ENCODE measurements at places on chromosomes 5 and 9.

GRCh38 chr9:136720251-136720897 is 8.0 kb downstream of the DIPK1B start:
- DNase-seq: no peak

DNA sequence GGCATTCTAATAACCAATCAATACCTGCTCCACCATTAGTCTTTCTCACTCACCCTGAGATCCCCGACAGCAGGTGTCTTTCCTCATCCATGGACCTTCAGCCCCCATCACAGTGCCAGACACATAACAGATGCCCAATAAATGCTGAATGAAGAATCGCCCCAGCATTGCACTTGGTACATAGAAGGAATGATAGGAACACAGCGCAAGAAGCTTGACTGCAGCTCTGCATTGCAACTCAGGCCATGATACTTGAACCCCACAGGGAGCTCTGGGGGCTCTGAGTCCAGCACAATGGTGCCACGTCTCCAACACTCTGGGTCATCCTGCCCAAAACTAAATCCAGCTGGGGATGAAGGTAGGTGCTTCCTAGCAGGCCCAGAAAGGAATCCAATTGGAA is 355.0 kb upstream of the SLC30A5 start:
- no peak for DNase-seq

DNA sequence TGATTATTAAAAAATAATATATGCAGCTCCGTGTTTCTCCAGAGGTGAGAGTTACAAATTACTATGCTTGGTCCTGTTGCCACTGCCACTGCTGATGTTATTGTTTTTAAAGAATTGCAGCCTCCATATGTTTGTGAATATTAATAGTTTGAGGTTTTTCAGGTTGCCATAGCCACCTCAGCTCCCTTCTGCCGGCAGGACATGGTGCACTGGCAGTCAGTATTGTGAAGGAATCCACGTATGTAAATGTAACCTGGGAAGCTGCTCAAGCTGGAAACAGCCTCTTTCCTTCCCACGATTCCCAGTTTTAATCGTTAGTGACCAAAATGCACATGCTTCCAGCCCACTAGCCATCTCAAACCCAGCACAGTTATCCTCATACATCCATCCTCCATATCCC is 184.4 kb upstream of the CCNG1 start:
- no peak for DNase-seq

- no peak for DNase-seq
Measured at GRCh38 chr9:20216438-20216837, 405.9 kb downstream of the MLLT3 start.

GRCh38 chr5:150391986-150392385 is 20.7 kb downstream of the CD74 start:
- DNase-seq: no peak

DNA sequence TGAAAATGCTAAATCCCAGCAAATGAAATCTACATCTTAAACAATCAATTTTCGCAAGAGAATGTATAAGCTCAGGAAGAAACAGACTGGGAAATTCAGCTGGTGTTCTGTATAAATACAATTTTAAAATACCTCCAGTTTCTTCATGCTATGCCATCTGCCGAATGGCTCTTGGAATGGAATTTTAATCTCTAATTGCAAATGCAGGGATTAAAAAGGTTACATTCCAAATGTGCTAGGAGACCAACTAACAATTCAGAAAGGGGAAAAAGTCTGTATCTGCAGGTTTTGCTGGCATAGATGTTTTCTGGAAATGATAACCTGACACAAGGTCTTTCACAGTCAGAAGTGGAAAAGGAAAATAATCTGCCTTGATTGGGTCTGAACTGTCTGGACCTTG is 379.7 kb downstream of the MAT2B start:
- no peak for DNase-seq

- no peak for DNase-seq
Measured at GRCh38 chr5:73692166-73692640, 66.2 kb downstream of the ARHGEF28 start.

DNA sequence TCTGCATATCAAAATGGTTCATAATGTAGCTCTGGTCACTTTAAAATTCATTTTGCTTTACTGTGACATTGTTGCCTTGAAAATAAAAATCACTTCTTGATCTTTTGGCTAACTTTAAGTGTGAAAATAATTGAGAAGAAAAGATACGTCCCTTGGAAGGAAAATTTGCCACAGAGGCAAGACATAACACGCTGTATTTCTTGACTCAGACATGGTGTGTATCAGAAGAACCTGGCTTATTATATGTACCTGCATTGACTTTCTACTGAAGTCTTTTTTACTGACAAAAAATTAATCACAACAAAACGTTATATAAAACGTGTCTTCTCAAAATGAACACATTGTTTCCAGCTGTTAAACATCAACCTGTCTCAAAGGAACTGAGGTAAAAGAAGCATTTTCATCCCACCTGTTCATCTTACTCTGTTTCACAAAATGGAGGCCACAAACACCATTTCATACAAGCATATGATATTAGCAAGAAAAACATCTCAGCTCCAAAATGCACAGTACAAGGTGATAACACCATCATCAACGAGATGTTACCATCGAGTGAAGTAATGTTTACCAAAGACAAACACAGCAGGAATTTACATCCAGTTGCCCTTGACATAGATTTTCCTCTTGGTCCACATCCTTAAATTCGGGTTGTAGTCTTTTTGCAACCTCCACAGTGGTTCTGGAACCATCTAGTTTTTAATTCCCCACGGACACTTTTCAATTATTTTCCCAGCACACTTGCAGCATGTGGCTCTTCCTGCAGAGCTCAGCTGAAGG is 179.9 kb downstream of the GLIS3 start:
- DNase-seq: no peak

- no peak for DNase-seq
Measured at GRCh38 chr9:36337002-36337401, 63.1 kb downstream of the RNF38 start.

Data from hepatocyte (in vitro differentiated cells).